ENCODE measurements at places on chromosomes 12 and 14. TPM values are rescaled to one million over a fixed set of nuclear protein-coding genes. Genes with fewer than 3 reads are reported as not detected.

The ARID4A gene
- 12.2 TPM for total RNA-seq

The KCNJ8 gene
- total RNA-seq, result 0.10 TPM

The WDHD1 gene
- total RNA-seq, result 5.3 TPM

The AP1G2 gene
- total RNA-seq, result 10.0 TPM
